CD8-positive, alpha-beta memory T cell (primary cell): ENCODE measurements at places on chromosomes 3 and 15. TPM values are rescaled to one million over a fixed set of nuclear protein-coding genes. Genes with fewer than 3 reads are reported as not detected.

The TRPM1 gene
- not detected for total RNA-seq

The ASTE1 gene
- total RNA-seq: 11.9 TPM

The SSUH2 gene
- total RNA-seq: not detected

The SPATA12 gene
- not detected for total RNA-seq

The RTP3 gene
- total RNA-seq: not detected
